ENCODE measurements at places on chromosomes 5 and 9.

DNA sequence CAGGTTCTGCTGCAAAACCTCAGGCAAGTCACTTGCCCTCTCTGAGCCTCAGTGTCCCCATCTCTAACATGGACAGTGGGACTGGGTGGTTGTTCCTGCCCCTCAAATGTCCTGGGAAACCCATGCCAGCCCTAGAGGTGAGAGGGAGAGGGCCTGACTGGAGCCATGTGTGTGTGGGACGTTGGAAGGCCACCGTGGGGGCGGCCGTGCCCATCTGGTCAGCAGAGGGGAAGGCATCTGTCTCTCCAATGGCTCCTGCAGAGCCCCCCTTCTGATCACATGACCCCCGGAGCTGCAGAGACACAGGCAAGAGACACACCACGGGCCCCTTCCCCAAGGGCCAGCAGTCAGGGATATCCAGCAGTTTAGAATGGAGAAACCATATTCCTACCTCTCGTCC lies 1.7 kb downstream of the DNM1 start:
- no peak for DNase-seq

DNA sequence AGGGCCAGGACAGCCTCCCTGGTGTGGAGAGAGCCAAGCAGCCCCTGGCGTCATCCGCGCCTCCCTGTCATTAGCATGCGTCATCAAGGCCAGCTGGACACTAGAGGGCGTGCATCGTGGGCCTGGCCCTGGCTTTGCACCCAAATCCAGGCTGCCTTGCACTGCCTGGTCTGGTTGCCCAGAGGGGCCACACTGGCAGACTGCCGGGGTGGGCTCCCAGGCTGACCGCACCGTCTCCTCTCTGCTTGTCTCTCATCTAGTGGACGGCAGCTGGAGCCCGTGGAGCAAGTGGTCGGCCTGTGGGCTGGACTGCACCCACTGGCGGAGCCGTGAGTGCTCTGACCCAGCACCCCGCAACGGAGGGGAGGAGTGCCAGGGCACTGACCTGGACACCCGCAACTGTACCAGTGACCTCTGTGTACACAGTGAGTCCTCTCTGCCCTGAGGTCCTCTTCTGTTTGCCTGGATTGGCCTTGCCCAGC lies 29.0 kb downstream of the HK3 start:
- no peak for DNase-seq

GRCh38 chr9:93648836-93649235 lies 72.5 kb downstream of the PHF2 start:
- no peak for DNase-seq

GRCh38 chr5:52673495-52673894 lies 114.2 kb upstream of the ITGA1 start:
- no peak for DNase-seq

DNA sequence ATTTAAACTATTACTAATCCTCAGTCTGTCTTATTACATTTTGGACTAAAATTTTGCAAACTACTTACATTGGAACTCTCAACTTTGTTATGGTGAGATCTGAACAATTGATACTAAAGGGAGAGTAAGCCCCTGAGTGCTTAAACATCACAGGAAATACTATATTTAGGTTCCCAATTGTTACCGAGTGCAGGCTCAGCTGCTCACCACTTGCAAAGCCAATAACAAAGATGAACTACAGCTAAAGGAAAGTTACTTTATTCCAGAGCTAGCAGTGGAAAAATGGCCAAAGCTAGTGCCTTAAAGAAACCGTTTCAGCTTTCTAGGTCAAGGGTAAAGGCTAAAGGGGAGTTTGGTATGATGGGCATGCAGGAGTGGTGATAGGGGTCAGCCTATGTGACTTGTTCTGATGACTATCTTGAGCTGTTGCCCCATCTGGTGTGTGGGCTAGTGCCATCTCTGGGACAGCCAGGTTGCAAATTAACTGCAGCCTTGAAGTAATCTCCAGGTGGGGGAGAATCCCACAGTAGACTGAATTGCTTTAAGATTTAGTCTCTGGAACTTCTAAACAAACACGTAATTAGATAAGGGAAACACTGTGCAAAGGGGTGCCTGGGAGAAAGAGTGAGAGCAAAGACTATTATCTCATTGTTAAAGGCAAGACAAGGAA lies 7.8 kb upstream of the NDUFB6 start:
- no peak for DNase-seq

DNA sequence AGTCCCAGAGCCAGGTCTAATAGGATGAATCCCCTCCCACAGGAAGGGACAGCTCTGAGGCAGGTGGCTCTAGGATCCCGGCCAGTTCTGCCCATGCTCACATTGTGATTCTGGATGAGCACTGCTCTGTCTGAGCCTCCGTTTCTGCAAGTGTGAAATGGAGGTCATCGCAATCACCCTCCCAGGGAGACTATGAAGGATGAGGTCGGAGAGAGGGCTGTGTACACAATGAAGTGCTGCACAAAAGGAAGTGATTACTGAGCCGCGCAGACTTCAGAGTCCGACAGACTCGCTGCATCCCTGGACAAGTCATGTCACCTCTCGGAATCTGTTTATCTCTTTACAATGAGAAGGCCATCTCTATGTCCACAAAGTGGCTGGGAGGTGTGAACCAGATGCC lies 21.7 kb downstream of the LHX6 start:
- no peak for DNase-seq

DNA sequence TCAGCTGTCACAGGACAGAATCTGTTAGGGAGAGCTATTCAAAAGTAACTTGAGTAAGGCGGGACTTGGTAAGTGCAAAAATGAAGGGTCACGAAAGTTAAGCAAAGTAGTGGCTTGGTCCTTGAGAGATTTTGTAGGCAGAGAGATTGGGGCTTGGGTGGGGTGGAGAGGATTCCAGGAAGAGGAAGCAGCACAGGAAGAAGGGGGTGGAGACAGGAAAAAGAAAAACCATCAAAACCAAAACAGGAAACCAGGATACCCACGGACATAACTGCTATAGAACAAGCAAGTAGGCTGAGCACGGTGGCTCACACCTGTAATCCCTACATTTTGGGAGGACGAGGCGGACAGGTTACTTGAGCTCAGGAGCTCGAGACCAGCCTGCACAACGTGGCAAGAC lies 3.7 kb downstream of the ROPN1L start:
- DNase-seq, result no peak

- no peak for DNase-seq
Observed at GRCh38 chr9:132150256-132150655, 11.6 kb upstream of the NTNG2 start.

GRCh38 chr9:80945436-80945835 lies 743.9 kb downstream of the TLE1 start:
- no peak for DNase-seq

DNA sequence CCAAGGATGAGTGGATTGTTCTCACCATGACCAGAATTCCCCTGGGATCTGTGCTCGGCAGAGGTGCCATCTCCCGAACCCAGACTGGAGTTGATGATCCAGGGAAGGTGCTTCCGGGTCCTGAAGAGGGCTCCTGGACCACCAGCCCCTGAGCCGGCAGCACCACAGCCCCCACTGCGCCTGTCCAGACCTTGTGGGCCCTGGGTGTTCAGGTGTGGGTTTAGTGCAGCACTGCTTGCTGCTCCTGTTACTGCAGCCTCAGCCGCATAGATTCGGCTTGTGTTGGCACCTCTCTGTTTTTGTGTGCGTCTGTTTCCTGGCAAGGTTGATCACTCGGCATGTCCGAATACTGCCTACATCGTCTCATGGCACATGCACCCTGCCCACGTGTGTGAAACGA lies 16.3 kb upstream of the NPM1 start:
- no peak for DNase-seq

DNA sequence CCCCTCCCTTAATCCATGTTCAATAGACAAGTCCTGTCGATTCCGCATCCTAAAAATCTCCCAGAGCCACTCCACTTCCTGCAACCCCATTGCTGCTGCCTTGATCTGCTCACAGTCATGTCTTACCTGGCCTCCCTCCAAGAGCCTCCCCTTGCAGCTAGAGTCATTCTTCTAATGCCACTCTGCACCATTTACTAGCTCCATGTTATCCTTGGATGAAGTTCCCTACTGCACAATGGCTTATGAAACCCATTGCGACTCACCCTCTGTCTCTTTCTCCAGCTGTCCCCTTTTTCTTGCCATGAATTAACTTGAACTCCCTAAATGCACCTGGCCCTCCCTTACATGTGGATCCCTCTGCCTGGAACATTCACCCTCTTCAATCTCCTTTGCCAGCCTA lies 39.5 kb downstream of the MEGF10 start:
- DNase-seq, result no peak

- DNase-seq, result no peak
Observed at GRCh38 chr9:36486933-36487481, 85.7 kb upstream of the MELK start.

DNA sequence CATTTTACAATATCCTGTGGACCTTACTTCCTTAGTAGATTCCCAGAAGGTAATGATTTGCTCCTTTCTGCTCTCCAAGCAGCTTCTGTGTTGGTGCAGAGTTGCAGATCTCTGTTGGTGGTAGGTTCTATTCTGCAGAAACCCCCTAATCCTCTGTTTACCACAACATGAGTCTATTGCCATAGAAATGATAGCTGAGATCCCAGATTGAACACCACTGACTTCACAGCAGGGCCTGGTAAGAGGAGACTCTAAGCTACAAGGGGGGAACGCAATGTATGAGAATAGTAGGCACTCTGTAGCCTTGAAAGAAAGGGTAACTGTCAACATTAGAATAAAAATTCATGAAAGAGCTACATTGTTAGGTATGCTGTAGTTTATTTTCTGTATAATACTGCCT lies 59.5 kb downstream of the MUSK start:
- no peak for DNase-seq

DNA sequence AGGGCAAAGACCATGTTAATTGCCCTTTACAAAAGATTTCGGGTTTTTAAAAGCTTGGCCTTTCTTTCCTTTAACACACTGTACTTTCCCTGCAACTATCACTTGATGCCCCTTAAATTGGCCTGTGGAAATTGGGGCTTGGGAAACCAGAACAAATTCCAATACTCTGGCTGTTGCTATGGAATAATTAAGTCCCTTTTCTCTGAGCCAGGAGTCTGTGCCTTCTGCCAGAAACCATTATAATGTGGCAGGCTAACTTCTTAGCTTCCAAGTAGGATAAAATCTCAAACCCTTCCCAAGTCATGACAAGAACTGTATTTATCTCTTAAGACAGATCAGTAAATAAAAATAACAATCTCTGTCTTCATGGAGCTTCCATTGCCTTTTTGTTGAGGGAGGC lies 1.1 kb upstream of the SPINK1 start:
- DNase-seq, result no peak

DNA sequence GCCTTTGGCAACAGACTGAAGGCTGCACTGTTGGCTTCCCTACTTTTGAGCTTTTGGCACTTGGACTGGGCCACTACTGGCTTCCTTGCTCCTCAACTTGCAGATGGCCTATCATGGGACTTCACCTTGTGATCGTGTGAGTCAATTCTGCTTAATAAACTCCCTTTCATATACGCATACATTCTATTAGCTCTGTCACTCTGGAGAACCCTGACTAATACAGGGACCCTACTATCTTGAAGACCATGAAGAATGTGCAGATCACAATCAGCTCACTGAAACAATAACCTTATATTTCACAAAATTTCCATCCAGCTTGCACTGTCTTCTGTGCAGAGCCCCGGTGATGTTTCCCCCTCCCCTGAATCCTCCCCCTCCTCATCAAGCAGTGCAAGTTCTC lies 39.8 kb downstream of the TMEM215 start:
- DNase-seq, result no peak

GRCh38 chr9:22037954-22038690 lies 29.0 kb upstream of the CDKN2B start:
- no peak for DNase-seq

GRCh38 chr5:92977846-92978540 lies 603.0 kb downstream of the NR2F1-AS1 start:
- no peak for DNase-seq

DNA sequence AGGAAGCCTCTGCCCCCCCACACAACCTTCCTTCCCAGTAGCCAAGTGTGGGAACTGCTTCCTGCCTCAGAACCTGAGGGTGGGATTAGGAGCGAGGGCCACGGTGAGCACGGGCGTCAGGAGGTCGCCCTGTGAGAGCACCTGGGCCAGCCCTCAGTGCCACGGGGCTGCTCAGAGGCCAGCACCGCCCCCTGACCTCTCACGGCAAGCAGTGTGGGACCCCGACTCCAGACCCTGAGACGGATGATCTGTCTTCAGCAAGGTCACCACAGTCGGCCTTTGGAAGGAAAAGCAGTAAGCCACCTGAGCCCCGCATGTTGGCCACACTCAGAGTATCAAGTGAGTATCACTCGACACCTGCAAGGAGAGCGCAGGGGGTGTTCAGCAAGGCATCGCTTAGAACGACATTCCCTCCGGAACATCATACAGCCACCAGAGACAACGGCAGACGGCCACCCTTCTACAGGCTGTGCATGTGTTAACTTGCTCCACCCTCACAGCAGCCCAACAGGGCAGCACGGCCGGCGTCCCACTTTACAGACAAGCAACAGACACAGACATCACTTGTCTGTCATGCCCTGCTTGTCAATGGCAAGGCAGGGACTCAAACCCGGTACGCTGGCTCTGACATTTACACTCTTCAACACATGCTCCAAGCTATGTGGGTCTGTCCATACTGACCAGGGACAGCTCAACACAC lies 50.2 kb downstream of the IPPK start:
- DNase-seq, result no peak

DNA sequence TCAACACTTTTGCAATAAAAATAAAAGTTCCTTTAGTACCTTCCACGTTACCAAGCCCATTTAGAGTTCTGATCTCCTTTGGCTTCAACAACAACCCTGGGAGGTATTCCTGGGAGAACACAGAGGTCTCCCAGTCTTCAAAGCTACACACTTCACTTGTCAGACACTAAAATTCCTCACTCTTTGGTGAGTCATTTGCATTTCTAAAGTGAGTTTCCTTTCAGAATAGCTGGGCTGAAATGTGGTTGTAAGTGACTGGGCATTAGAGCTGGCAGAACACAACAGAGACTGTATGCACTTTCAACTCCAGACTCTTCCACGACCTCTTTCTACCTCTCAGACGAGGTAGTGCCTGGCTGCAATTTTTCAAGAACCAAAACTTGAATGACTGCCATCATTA lies 11.5 kb upstream of the F2RL1 start:
- no peak for DNase-seq

GRCh38 chr5:6753851-6754250 lies 40.6 kb downstream of the TENT4A start:
- DNase-seq, result no peak

DNA sequence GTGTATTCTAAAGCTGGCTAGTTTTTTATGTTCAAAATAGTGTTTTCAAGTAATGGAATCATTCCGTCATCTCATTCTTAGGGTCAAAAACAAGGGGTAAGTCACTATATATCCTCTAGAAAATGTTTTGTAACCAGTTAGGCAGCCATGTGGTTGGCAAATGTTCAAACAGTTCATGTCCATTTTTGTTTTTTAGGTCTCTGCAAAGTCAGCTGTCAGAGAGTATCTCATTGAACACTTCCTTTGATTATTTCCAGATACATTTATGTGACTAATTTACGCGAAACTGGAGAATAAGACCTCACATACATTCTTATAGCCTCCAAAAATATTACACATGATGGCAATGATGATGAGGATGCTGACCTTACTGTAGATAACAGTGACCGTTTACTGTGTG lies 50.4 kb downstream of the TRIO start:
- DNase-seq, result no peak

GRCh38 chr9:36866840-36867239 lies 167.2 kb downstream of the PAX5 start:
- no peak for DNase-seq
